ENCODE measurements at places on chromosomes 4 and X.

DNA sequence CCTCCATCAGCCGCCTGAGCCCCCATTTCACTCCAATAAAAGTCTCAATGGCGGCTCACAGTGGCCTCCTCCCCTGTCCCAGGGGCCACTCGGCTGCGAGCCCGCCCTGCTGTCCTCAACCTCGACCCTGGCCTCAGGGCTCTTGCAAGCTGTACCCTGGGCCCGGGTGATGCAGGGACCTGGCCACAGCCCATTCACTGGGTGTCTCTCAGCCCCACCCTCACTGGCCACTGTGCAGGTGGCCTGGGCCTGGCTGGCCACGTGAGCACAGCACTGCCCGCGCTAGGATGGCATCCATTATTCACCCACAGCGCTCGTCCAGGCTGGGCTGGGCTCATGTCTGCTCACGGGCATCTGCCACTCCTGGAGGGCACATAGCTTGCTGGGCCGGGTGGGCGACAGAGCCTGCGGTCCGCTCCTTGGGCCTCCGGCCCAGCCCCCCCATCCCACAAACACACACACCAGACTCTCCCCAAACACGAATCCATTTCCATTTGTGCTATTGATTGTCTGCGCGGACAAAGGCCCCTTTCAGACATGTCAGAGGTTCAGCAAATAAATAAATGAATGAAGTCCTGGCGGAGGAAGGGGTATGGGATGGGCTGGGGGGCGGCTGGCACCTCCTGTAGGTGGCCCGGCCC lies 16.5 kb upstream of the FGFR3 start:
- no peak for DNase-seq

- DNase-seq: no peak
Measured at GRCh38 chrX:8960957-8961468, 72.9 kb downstream of the FAM9B start.

DNA sequence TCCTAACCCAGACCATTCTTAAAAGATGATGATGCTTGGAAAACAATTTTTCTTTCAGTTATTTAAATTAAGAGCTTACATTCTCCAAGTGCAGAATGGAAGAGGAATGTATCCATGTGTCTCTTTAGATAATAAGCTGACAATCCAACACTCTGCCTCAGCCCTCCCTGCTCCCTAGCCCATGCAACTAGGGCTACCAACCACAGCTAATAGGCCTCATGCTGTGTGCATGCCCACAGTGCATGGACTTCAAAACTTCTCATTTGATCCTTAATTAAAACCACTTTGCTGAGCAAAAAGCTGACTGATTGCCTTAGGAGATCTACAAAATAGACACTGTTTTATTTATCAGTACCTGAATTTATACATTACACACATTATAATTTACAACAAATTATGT lies 473.9 kb downstream of the GALNTL6 start:
- no peak for DNase-seq

GRCh38 chr4:75714011-75714410 lies 10.4 kb upstream of the USO1 start:
- DNase-seq: no peak

GRCh38 chr4:67036791-67037190 lies 508.5 kb downstream of the CENPC start:
- DNase-seq: no peak

- DNase-seq: no peak
Measured at GRCh38 chr4:138871555-138871875, 144.1 kb upstream of the NOCT start.

DNA sequence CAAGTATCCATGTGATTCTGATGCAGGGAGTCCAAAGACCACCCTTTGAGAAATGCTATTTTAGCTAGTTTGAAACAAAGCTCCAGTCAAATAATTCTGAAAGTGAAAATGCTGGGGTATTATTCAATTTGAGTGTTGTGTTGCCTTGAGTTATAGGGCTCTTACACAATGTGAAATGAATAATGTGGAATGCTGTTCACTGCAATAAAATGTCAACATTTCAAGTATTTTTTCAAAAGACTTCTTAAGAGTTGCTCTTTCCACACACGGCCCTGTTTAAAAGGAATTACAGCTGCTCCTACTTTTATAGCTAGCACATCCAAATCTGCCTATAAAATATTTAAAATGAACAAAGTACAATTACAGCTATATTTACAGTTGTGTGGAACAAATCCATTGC lies 27.5 kb upstream of the PLS3 start:
- no peak for DNase-seq

DNA sequence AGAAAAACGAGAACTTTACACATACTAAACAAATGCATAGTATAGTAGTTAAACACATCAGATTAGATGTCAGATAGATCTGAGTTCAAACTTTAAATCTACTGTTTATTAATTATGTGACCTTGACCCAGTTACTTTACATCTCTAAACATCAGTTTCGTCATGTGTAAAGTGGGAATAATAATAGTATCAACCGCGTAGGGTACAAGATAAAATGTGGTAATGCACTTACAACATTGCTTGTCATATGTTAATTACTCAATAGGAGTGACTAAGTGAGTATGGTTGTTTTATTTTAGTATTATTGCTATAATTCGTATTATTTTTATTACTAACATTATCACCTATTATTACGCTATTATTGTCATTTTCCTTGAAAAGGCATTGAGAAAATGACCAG lies 144.2 kb downstream of the KLHL4 start:
- DNase-seq: no peak

- no peak for DNase-seq
Measured at GRCh38 chr4:162770761-162771490, 395.8 kb downstream of the NAF1 start.

GRCh38 chrX:42943051-42943974 lies 165.3 kb upstream of the PPP1R2C start:
- DNase-seq: no peak

- peak; percentile 40 for DNase-seq
Measured at GRCh38 chr4:40953283-40954087, 203.7 kb downstream of the NSUN7 start.

GRCh38 chrX:71298119-71298518 lies 3.4 kb upstream of the ITGB1BP2 start:
- DNase-seq: no peak

DNA sequence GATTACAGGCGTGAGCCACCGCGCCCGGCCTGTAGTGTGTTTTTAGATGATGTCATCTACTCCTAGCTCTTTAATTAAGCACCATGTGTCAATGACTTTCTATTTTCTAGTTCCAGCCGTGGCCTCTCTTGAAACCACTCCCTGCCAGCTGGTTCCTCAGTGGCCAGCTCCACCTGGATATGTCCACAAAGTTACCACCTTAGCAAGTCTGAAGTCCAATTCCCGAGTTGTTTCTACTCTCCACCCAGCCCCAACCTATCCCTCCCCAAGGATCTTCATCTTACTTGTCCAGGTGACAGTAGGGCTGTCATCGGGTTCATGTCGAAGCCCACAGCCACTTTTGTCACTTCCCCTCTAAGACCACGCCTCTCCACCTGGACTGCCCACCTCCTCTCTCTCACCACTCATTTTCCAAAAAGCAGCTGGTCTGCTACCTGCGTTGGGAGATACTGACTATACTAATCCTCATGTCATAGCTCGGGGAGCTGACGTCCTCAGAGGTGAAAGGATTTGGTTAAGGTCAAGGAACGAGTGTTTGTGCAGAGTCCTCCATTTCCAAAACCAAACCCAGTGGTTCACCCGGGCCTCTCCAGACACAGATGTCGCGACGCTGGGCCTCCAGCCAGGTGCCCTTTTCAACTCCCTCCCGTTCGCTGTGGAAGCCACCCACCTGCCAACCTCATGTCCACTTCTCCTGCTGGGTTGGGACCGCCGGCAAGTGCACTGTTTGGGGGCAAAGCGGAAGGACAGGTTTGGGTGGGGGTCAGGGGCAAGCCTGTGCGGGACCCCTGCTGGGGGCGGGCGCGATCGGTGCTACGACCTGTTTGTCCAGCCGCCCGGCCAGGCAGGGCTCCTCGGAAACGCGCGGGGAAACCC lies 704 bp downstream of the FAM3A start:
- no peak for DNase-seq

DNA sequence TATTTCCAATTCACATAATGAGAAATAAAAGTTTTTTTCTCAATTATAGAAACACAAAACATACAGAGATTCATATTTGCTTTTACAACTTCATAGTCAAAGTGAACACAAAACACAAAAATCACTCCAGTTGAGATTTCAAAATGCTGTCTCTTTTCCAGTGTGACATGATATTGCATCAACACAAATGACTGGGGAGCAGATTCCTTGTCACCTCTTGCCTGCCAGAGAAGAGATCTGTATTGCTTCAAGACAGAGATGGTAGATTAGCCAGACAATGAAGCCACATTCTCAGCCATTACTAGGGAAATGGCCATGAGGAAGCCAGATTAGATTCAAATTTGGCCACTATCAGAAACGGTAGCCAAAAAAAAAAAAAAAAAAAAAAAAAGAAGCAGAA lies 2313.1 kb upstream of the AGA start:
- no peak for DNase-seq

- DNase-seq: no peak
Measured at GRCh38 chr4:160835789-160836188, 1328.0 kb downstream of the FSTL5 start.

GRCh38 chr4:151099229-151099975 lies at the start of gene RPS3A:
Gene RPS3A (plus strand): TSS chr4:151099628. CDS start chr4:151099653, 25 bp downstream.
- DNase-seq: peak; percentile 95

- no peak for DNase-seq
Measured at GRCh38 chrX:12779534-12779933, 11.7 kb upstream of the PRPS2 start.

DNA sequence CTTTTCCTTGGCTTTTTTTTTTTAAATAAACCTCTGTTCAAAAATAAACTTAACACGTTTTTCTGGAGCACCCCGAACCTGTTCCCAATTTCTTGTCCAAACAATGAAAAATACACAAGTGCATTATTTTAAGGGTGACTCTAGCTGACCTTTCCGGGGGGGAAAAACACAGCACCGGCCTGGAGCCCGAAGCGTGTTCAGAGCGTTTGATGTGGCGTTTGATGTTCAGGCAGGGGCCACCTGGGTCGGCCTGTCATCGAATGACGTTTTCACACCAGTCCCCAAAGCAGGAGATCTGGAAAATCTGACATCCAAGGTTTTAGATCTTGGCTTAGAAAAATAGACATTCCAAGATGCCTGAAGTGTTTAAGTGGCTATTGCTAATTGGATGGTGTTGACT lies 282.1 kb downstream of the SHOX start:
- DNase-seq: no peak

DNA sequence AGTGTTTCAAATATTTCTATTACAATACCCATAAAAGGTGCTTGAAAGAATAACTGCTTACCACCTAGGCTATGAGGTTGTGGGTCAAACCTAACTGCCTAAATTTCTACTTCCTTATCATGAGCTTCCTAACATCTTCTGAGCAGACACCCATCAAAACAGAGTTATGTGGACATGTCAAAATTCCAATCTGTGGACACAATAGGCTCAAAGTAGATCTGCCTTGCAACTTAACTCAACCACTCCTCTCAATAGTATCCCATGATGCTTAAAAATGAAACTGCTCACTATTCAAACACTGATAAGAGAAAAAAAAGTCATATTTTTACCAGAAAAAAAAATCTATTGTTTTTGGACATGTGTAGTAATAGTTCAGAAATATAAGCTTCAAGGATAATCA lies 462.7 kb downstream of the INPP4B start:
- DNase-seq: no peak

DNA sequence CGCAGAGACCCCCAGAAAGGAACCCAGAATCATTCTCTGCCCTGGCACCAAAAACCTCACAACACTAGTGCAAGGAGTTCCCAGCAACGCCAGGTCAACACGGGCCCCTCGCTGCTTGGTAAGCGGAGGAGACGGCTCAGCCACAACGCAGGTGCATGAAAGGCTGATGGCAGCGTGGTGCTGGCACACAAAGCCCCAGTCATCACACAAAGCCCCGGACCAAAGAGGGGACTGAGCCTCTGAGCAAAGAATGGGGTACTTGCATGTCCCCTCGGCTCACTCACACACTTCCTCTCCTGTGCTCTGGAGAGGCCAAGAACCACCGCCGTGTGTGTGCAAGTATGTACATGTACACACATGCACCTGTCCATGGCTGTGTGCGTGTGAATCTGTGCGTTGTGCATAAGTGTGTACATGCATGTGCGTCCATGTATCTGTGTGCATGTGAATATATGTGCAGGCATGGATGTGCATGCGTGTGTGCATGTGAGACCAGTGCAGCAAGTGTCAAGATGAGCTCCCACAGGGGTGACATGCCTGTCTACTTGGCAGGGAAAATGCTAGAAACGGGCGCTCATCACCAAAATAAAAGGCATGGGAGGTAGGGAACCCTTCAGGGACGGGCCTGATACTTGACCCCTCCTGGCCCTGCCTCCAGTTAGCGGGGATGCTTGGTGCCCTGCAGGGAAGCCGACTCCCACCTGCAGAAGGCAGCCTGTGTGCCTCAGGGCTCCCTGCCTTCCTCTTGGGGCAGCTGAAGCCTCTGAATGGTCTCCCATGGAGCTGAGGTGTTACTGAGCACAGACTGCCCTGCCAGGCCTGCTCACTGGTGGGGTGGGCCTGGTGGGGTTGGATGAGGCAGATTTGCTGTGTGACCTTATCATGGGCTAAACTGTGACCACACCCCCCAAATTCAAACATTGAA lies 60.4 kb downstream of the ZFYVE28 start:
- no peak for DNase-seq

- no peak for DNase-seq
Measured at GRCh38 chr4:182265881-182266280, 22.7 kb downstream of the TENM3 start.

DNA sequence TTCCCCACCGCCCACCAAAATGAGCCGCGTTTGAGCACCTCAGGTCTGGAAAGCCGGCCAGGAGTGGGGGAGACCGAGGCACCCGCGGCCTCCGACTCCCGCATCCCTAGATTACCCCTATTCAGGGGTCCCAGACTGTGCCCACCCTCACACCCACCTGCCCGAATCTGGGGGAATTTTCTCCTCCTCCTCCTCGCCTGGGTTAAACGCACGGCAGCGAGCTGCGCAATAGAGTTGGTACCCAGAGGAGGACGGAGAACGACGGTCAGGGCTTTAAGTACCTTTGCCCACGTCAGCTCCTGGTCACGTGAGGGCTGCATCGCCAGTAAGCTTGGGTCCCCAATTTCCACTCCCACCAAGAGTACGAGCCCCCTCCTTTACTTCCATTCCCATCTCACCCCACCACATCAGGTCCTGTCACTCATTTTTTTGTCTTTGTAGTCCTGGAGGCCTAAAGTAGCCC lies at the start of gene ARMCX2:
Gene ARMCX2, minus strand, starts transcription at position 250 of the 463 bp plus-strand sequence. CDS start 2,262 bp downstream, outside the sequence.
- peak; percentile 32 for DNase-seq

GRCh38 chrX:45873781-45874180 lies 671.4 kb downstream of the ZNF674 start:
- DNase-seq: no peak

- no peak for DNase-seq
Measured at GRCh38 chr4:15425520-15425919, 2.3 kb upstream of the C1QTNF7 start.

GRCh38 chr4:98659741-98660462 lies 1.5 kb upstream of the TSPAN5 start:
- no peak for DNase-seq

- no peak for DNase-seq
Measured at GRCh38 chr4:57740625-57741190, 630.5 kb upstream of the IGFBP7 start.

DNA sequence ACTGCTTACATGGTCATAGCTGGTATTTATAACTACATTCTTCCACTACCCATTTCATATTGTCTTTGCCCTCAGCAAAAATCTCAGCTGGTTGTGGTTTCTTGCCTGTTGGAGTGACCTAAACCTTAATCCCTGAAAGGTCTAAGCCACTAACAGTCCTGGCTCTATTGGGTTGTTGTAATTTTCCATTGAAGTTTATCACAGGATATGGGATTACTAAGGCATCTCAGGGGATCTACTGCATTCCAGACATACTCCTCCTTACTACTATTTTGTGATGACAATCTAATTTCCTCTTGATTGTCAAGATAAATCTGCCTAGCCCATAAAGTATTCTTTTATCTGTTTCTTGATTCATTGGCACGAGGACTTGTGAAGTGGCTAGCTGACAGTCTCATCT lies 6.2 kb upstream of the OSTC start:
- no peak for DNase-seq
